ENCODE measurements at places on chromosomes 3 and 15.
A peak's percentile ranks its signal among the peaks of the same experiment; 100 is the strongest.

DNA sequence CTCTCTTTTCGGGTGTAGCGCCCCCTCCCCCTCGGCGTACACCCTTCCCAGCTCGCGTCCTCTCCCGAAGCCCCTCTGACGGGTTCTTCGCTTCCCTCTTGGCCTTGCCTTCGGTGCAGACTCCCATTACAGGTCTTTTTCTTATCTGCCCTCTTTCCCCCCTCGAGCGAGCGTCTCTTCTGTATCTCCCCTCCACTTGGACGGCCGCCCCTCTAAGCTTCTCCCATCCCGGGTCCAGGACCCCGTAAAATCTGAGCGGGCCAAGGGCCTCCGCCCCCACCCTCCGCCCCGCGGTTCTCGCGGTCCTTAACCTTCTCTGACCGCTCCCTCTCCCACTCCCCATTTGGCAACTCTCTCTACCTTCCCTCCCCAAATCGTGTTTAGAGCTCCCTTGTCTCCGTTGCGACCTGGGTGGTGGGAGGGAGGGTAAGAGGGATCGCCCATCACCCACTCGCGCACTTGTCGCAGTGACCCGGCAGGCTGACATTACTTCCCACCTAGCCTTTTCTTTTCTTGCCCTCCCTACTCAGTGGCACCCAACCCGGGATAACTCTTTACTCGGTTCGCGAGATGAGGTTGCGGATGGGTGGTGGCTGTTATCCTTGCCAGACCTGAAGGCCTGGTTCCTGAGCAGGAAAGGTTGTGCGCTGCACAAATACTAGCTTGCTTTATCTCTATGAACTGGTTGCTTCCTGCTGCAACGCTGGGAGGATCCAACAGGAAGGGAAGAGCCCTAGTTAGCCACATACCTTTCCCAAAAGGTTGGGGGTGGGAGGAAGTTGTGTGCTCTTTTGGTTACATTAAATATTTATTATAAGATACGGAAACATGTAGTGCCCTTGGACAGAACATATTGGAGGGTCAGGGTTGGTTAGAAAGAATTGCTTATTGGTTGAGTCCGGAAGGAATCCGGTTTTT lies 922 bp downstream of the RAB11A start:
- no peak for DNase-seq

GRCh38 chr3:133598405-133598804 lies 24.9 kb downstream of the CDV3 start:
- no peak for DNase-seq

GRCh38 chr3:168707900-168708299 lies 612.2 kb upstream of the GOLIM4 start:
- no peak for DNase-seq

DNA sequence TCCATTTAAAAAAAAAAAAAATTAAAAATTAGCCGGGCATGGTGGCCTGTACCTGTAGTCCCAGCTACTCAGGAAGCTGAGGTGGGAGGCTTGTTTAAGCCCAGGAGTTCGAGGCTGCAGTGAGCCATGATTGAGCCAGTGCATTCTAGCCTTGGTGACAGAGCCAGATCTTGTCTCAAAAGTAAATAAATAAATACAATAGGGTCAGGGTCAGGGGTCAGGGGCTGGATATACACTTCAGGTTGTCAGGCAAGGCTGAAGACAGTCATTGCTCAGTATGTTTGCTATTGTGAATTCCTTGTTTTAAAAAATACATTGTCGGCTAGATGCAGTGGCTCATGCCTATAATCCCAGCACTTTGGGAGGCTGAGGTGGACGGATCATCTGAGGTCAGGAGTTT lies 8.1 kb upstream of the TKT start:
- DNase-seq: no peak

- no peak for DNase-seq
Observed at GRCh38 chr3:194150252-194150934, 14.4 kb downstream of the HES1 start.

- DNase-seq: no peak
Observed at GRCh38 chr3:54424292-54424691, 301.9 kb downstream of the CACNA2D3 start.

- peak; percentile 47 for DNase-seq
Observed at GRCh38 chr3:177197727-177198460, 612 bp upstream of the TBL1XR1 start.

DNA sequence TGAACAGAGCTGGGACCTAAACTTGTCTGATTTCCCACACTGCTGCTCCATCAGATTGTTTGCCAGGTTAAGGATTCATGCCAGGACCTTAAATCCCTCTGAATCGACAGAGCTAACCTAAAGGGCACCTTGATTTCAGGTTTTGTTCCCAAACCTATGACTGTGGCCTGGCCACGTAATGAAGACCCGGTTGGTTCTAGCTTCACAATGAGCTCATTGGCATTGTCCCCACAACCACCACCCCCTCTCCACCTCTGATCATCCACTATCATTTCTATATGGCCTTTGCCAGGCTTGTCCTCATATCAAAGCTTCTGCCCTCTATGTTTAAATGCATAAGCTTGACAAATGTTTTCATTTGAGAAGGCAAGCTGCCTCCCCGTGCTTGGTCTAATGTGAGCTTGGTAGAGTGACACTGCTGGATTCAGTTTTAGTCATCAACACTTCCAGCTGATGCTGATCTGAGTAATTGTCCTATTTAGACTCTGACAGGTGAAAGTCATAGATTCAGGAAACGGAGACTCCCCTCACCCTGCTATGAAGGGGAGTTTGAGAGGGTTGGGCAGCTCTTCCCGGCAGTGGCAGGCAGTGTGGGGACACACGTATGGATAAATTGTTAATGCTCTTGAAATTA lies 407.1 kb upstream of the CFAP20DC start:
- DNase-seq: no peak

DNA sequence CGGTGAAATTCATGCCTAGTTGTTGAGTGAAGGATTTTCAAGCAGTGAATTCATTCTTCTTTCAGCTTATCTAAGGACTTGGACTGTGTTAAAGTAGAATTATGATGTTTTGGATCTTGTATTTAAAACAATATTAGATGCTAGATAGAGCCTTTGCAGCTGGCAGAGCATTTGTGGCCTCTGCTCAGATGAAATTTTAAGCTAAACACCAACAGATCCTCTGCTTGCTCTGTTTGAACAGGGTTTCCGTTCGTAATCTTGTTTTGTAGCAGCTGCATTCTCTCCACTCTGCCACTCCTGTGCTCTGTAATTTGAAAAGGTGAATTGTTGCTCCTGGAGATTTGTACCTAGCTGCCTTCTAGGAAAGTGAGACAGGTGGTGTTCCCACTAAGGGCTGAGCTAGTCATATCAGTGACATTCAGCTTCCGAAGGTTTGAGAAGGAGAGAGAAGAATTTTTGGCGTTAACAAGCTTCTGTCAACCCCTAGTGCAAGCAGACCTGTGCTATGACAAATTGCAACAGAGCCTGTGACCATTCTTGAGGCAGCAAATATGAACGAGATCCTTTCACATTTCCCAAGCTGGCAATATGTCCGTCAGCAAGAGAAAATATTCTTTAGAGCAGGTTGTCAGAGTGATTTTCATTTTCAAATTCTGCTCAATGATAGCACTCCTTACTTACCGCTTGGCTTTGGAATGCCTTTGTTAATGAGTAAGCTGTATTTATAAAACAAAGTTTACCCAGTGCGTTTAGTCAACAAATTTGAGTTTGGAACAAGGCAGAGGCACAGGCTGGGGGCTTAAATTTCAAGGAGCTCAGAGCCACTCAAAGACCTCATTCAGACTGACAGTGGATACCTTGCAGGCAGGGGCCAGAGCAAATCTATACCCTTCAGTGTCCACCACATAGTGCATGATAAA lies 5.3 kb downstream of the CHST2 start:
- no peak for DNase-seq

- no peak for DNase-seq
Observed at GRCh38 chr3:72187131-72187530, 402.2 kb upstream of the PROK2 start.

DNA sequence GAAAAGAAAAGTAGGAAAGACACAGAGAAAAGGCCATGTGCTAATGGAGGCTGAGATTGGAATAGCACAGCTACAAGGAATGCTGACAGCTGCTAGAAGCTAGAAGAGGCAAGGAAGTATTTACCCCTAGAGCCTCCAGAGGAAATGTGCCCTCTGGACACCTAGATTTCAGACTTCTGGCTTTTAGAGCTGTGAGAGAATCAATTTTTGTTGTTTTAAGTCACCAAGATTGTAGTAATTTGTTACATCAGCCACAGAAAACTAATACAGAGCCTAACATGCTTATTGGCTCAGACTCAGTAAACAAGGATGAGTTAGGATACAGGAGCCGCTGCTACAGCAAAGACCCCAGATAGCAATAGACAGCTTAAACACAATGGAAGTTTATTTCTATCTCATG lies 33.1 kb upstream of the GLCE start:
- no peak for DNase-seq

DNA sequence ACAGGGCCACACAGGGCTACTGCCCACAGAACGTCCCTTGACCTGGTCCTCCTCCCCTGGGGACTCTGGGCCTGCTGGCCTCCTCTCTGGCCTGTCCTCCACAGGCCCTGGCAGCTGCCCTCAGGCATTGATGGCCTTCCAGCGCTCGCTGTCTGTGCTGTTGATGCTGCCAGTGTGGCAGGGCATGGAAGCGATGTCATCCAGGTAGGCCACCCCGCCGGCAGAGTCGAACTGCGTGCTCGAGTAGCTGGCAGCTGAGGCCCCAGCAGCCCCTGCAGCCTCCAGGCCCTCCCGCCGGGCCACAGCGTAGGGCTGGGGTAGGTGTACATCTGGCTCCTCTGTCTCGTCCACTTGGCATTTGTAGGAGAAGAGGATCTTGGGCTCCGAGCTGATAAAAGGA lies 17.1 kb downstream of the TPRA1 start:
- DNase-seq: no peak

GRCh38 chr3:141240286-141240685 lies 8.7 kb downstream of the PXYLP1 start:
- DNase-seq: no peak

DNA sequence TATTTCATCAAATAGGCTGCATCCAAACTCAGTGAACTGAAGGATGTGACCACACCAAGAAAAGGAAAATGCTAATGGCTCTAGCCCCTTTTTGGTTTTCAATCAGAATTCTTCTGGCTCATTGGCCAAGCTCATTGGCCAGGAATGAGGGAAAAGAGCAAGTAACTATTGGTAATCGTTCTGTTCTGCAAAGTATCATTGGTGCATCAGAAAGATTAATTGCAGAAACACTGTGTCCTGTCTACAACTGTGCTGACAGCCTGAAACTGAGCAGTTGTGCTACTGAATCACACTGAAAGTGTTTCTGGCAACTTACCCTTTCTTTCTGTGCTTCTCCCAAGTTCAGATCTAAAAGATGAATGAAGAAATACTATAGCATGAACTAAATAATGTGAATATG lies 116.4 kb upstream of the ROBO2 start:
- no peak for DNase-seq

DNA sequence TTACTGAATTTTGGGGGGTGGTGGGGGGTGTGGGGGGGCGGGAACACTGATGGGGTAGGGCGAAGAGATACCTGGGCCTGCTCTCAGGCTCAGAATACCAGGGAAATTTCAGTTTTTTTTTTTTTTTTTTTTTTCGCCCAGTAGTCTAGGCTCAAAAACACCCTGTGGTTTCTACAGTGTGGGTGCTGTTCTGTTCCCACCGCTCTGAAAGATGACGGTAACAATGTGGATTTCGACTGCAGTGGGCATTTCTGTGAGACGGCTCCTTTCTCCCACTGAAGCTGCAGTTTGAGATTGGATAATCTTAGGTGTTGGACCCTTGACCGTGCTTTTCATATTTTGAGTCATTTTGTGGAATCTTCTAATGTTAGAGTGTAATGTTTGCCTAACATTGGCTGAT lies 143.8 kb upstream of the RGMA start:
- no peak for DNase-seq

- DNase-seq: no peak
Observed at GRCh38 chr3:99708207-99708745, 69.9 kb downstream of the COL8A1 start.

DNA sequence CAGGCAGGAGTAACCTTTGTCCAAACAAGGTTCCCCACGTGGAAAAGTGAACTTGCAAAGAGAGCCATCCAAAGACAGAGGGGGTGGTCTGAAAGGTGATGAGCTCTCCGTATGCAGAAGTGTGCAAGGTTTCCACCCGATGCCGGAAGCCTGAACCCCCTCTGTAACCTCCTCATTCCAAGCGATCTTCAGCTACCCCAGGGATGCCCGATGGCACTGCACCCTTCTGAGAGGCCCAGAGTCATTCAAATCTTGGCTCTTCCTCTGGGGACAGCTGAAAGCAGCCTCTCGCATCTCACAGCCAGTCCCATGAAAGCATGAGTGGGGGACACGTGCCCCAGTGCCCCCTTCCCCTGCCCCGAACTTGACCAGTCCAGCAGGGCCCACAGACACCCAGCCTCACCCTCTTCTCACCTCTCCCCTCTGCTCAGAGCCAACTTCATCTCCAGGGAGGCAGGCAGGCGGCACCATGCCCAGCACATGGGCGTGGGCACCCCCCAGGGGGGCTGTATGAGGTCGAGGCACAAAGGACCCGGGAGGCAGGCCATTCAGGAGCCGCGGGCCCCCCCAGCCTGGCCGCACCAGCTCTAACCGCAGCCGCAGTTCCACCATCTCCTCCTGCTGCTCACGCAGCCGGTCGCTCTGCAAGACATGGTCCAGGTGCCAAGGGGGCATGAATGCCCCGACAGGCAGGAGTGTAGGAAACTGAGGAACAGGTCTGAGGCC lies 8.7 kb downstream of the KIF7 start:
- DNase-seq: no peak

- no peak for DNase-seq
Observed at GRCh38 chr3:170419557-170420087, 954 bp downstream of the CLDN11 start.

GRCh38 chr3:62128051-62128450 lies 245.3 kb downstream of the FEZF2 start:
- DNase-seq: no peak

DNA sequence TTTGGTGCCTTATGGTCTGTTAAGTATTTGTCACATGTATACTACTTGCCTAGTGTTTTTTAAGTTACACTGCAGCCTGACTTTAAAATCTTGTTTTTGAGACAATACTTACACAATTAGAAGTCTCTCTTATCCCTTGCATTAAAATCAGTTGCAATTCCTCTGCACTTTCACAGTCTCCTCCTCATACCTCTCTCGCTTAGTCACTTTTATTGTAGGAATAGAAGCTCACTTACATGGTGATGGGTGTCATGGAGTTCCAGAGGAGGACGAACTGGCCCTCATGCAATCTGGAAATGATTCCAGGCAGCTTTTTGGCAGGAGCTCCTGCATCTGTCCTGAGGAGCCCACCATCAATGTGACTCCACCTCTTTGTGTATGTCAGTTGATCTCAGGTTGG lies 238.4 kb upstream of the TBC1D5 start:
- DNase-seq: no peak

- no peak for DNase-seq
Observed at GRCh38 chr15:63206079-63206478, 16.7 kb downstream of the RAB8B start.

GRCh38 chr3:54818486-54818885 lies 109.4 kb downstream of the LRTM1 start:
- DNase-seq: no peak

GRCh38 chr15:93861956-93862741 lies 369.2 kb upstream of the MCTP2 start:
- no peak for DNase-seq

DNA sequence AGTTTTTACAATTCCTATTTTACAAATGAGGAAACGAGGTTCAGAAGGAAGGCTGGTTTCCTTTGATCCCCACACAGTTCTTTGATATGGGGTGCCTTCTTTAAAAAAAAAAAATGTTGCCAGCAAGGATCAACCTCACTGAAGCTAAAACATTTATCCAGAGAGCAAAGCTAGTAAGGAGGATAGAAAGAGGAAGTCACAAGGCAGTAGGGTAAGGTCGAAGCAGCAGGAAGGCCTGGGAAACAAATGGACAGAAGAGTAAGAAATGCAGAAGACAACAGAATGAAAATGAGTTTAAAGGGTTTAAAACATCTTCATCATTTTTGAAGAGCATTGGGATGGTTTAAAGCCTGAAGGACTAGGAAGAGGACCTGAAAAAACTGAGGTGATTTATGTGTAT lies 30.6 kb upstream of the CP start:
- DNase-seq: no peak

Data from left kidney (tissue), 8 donors.